ENCODE measurements at places on chromosomes 16 and 17. TPM values are rescaled to one million over a fixed set of nuclear protein-coding genes. Genes with fewer than 3 reads are reported as not detected.

- DNase-seq = no peak
These were observed 1378.8 kb upstream of the CDH8 start for GRCh38 chr16:63415014-63415413.

DNA sequence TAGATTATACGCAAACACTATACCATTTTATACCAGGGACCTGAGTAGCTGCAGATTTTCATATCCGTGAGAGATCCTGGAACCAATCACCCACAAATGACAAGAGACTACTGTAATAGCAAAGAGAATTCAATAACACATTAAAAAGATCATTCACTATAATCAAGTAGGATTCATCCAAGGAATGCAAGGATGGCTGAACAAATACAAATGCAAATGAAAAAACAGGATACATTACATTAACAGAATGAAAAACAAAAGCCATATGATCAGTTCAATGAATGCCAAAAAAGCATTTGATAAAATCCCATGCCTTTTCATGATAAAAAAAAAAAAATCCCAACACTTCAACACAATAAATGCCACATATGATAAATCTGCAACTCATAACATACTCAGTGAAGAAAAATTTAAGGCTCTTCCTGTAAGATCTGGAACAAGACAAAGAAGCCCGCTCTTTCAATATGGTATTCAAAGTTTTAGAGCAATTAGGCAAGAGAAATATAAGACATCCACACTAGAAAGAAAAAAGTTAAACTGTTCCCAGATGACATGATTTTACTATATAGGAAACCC lies 29.0 kb downstream of the N4BP1 start:
- DNase-seq = no peak

GNAO1 gene
- total RNA-seq = 0.68 TPM

HCFC1R1 gene
- total RNA-seq = 93.1 TPM

DNA sequence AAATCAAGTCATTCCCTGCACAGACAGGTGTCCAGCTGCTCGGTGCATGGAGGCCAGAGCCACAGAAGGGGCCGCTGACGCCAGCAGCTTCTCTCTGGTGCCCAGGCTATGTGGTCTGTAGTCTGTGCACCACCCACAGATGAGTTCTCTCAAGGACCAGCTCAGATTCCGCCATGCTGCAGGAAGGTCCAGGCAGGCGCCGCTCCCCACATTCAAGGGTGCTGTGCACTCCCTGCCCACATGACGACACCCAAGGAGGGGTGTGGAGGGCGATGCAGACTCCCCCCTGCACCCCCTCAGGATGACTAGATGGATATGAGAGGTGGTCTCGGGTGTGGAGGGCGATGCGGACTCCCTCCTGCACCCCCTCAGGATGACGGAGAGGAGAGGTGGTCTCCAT lies 119.0 kb downstream of the ANKRD11 start:
- DNase-seq = no peak

GRCh38 chr17:57849874-57850754 lies at the start of gene MRPS23:
Gene MRPS23 (minus strand): TSS chr17:57850044. CDS start chr17:57850010, 34 bp downstream.
- DNase-seq = peak; percentile 100

FOXL1 gene
- total RNA-seq = 0.75 TPM

DNA sequence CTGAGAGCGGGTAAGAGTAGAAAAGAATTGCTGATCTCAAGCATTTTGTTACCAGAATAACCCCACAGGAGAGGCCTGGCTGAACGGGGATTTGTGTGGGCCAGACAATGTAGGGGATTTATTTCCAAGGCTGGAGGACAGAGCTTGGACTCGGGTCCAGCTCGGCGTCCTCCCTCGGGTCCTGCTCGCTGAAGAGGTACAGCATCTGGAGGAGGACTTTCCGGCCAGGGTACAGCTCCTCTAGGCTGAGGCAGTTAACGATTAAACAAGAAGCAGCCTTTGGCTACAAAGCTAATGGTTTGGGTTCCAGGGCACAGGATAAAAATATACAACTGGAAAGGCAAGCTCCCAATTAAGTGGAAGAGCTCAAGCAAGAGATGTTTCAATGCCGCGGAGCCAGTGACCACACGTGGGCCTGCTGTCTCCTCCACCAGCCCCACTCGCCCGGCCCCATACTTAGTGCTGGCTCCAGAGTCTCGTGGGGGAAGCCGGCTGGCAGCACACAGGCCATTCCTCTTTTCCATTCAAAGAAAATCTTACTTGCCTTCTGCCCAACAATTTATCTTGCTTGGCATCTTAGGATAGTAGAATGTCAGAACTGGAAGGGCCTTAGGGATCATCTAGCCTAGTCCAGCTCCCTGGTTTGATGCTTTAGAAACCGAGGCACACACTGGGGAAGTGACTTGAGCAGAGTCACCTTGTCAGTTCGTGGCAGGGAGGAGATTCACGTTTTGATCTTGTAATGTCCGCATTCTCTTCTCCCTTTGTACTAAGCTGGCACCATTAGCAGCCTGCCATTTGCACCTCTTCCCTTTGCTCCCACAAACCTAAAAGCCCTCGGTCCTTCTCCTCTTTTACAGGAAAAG lies 85.9 kb upstream of the TBX2 start:
- no peak for DNase-seq

Data from H4 (cell line).